NCI-H1694 (cell line): ENCODE measurements at places on chromosomes 3 and 15.

DNA sequence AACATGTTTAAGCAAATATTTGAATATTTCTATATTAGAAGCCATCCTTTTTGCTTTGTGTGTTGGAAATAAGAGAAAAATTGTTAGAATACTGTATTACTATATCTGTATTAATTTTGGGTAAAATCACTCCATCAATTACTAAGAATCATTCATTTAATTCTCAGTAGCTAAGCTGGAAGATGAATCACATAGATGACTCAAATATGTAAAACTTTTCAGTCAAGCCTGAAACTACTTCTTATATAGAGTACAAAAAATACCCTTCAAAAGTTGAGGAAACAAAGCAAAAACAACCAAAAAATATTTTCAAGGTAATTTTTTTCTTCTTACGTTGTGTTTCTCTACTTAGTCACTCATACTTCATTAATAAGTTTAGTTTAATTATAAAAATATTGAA lies 205.7 kb upstream of the ROBO1 start:
- DNase-seq: no peak

GRCh38 chr3:24963762-24964625 lies 464.1 kb upstream of the RARB start:
- peak; percentile 8 for DNase-seq

DNA sequence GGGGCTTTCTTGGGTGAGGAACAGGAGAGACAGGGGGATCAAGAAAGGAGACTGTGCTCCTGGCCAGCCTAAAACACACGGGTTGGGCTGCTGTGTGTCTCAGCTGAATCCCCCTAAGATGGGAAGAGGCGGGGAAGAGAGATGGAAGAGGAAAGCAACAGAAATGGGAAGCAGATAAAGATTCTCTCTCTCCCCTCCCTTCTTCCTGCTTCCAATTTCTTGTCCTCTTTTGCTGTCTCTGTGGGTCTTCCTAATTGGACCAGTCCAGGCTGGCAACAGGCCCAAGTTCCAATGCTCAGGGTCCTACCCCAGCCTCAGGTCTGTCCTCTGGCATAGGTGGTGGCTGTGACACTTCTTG lies 7.1 kb downstream of the ISLR2 start:
- DNase-seq: no peak

GRCh38 chr3:106530367-106530766 lies 661.6 kb upstream of the CBLB start:
- no peak for DNase-seq

GRCh38 chr3:173599673-173600072 lies 202.1 kb downstream of the NLGN1 start:
- no peak for DNase-seq
